Kidney (tissue), 22 donors: ENCODE measurements at places on chromosomes 16 and 17.

DNA sequence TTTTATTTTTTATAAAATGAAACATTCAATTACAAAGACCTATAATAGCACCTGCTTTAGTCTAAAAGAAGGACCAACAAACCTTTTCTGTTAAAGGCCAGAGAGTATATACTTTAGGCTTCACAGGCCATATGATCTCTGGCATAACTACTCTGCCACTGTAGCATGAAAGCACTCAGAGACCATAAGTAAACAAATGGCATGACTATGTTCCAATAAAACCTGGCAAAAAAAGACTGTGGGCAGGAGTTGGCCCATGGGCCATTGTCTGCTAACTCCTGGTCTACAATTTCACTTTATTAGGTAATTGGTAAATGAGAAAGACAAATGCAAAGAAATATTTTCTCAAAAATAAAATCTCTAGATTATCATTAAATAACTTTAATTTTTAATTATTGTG is 14.9 kb downstream of the CEP112 start:
- DNase-seq, result no peak

- no peak for DNase-seq
Observed at GRCh38 chr17:1368588-1368987, 31.4 kb downstream of the YWHAE start.

- DNase-seq, result no peak
Observed at GRCh38 chr16:22183901-22184614, 21.8 kb downstream of the SDR42E2 start.

GRCh38 chr16:80480664-80481063 is 60.1 kb upstream of the DYNLRB2 start:
- DNase-seq, result no peak

GRCh38 chr17:77832180-77832560 is 126.3 kb upstream of the TNRC6C start:
- no peak for DNase-seq

DNA sequence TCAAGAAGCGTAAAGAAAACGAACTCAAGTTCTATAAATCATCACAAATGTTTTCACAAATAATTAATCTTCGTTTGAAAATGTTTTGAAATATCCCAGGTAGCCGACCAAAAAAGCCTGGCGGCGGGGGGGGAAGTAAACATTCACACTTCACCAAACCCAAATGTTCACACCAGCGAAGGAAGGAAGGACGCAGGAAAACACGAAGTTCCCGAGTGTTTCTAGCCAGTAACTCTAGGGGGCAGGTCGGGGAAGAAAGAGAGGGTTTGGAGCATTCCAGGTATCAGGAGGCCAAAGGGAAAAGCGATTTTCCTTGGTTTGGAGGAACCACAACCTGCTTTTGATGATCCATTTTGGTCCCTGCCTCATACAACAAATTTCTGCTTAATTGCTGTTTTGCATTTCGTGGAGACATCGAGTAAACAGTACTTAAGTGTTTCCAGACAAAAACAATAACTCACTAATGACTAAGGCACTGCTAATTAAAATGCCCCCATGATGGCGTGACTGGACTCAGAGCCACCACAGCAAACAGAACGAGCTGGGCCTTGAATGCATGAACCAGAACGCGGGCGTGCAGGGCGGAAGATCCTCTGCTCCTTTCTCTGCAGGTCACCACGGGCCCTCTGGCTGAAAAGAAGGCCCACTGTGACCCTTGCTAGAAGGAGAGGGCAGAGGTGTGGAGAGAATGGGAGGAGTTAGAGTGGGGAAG is 16.6 kb downstream of the ZFHX3 start:
- no peak for DNase-seq

DNA sequence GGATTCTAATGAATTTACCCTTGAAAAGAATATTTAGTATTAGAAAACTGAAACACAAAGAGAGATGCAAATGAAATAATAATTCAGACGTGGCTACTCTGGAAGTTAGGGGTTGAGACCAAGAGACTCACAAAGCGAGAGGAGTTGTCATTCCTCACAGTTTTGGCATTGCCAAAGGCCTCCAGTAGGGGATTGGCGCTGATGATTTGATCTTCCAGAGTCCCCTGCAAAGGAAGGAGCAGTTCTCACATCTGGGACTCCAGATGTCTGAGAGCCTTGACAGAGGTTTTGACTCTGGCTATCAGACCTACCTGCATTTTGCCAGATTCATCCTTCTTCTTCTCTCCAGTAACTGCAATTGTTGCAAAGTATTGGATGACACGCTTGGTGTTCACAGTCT is 6.6 kb downstream of the MYH8 start:
- no peak for DNase-seq

DNA sequence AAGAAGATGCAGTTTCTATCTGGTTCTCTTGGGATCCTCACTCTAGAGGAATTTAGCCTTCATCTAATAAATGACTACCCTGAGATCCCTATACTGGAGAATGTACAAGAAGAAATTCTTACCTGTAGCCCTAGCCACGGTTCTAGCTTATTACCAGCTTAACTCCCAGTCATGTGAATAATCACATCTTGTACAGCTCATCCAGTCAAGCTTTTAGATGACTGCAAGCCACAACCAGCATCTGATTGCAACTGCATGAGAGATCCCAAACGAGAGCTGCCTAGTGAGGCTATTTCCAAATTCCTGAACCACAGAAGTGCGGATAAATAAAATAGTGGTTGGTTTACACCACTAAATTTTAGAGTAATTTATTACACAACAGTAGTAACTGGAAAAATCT is 196.0 kb upstream of the CPHXL start:
- DNase-seq, result no peak

DNA sequence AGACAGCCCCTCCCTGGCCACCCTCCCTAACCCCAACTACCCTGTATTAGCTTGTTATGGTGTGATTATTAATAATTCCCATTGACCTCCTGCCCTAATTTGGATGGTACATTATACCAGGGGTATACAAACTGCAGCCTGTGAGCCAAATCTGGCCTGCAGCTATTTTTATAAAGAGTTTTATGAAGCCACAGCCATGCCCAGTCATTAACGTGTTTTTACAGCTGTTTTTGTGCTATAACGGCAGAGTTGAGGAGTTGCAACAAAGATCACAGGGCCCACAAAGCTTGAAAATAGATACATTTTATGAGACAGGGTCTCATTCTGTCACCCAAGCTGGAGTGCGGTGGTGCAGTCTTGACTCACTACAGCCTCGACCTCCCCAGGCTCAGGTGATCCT is 6.0 kb downstream of the METTL22 start:
- no peak for DNase-seq

DNA sequence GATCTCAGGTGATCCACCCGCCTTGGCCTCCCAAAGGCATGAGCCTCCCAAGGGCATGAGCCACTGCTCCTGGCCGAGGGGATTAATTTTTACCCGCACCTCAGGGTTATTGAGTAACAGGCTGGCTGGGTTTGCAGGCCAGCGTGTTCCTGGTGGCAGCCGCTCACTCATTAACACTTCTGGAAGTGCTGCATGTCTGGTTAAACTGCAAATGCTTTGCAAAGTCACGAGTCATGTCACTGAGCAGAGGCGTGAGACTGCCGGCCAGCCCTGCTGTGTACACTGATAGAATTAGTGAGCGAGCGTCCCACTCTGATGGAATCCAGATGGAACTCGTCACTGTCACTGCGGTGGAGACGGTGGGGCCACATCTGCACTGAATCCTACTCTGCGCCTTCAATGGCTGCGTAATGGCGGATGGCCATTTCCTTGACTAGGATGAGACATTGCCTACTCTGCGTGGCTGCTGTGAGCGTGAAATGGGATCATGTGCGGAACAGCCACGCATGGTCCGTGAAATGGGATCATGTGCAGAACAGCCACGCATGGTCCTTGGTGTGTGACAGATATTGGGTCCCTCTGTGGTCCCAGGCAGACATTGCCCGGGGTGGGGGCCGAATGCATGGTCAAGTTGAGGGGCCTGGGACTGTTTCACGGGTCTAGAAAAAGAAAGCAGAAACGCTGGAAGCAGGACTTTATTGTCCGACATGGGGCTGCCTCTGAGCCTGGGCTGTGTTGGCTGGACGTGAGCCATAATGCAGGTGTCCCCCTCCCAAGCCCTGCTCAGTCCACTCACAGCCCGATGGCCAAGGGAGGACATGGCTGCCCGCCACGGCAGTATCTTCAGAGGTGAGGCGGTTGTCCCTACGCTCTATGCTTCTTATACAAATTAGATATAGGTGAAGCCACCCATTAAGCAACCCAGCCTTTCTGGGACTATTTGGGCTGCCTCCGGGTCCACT is 740 bp upstream of the SLC5A10 start:
- DNase-seq, result peak; percentile 82

- no peak for DNase-seq
Observed at GRCh38 chr17:6924208-6924607, 71.6 kb upstream of the ALOX12 start.

- no peak for DNase-seq
Observed at GRCh38 chr17:77723909-77724875, 234.3 kb upstream of the TNRC6C start.

GRCh38 chr17:34570506-34570905 is 8.9 kb upstream of the TMEM132E start:
- peak; percentile 38 for DNase-seq

- DNase-seq, result peak; percentile 88
Observed at GRCh38 chr17:50026837-50027171, 29.1 kb upstream of the ITGA3 start.

GRCh38 chr16:72036098-72036497 is 18.2 kb upstream of the HP start:
- DNase-seq, result no peak
